ENCODE measurements at places on chromosomes 7 and 10.

DNA sequence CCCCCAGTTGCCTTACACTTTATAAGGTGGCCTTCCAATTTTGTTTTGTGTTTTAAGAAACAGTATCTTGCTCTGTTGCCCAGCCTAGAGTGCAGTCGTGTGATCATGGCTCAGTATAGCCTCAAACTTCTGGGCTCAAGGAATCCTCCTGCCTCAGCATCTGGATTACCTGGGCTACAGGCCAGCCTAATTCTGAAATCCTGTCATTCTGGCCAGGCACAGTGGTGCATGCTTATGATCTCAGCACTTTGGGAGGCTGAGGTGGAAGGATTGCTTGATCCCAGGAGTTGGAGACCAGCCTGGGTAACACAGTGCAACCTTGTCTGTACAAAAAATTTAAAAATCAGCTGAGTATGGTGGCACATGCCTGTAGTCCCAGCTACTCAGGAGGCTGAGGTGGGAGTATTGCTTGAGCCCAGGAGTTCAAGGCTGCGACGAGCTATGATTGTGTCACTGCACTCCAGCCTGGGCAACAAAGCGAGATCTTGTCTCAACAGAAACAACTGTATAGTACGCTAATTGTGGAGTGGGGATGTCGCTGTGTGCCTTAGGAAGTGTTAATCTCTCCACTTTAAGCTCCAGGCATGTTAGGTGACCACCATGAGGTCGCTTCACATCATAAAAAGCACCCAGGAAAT lies 24.7 kb upstream of the RBM33 start:
- DNase-seq, result no peak

DNA sequence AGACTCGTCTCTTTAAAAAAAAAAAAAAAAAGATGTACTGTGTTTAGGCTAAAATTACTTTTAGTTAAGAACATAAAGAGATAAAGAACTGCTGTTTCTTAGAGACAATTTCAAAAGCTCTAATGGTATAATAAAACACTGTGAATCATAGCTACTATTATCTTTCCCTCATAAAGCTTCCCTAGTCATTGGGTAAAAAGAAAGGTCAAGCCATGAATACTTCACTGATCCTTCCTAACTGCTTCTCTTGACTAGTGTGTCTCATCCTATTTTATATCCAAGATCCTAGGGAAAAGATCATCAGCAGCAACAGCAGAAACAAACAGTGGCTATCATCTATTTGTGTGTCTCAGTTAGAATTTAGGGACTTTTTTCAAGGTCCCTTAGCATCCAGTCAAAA lies 10.5 kb downstream of the YME1L1 start:
- DNase-seq, result no peak

GRCh38 chr10:32237644-32238345 lies 109.2 kb downstream of the EPC1 start:
- no peak for DNase-seq

DNA sequence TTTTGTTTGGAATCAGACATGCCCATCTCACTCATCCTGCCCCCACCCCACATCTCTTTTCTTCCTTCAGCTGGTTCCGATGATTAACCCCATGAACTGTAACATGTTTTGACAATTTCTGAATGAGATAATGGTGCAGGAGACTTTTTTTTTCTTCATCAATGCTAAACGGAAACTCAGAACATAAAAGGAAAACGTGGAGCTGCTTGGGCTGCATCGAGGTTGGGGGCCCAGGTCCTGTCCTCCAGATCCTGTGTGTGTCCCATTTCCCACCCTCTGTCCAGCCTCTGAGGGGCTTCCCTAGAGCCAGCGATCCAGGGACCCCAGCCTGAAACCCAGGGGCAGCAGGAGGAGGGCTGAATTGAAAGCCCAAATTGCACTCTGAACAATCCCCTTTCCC lies 263.8 kb upstream of the GRB10 start:
- no peak for DNase-seq

- DNase-seq, result no peak
Measured at GRCh38 chr10:117217196-117217761, 20.0 kb downstream of the KCNK18 start.

- DNase-seq, result no peak
Measured at GRCh38 chr7:28224172-28224571, 43.6 kb upstream of the JAZF1 start.

- DNase-seq, result peak; percentile 67
Measured at GRCh38 chr10:77873536-77874380, 52.8 kb downstream of the DLG5 start.

DNA sequence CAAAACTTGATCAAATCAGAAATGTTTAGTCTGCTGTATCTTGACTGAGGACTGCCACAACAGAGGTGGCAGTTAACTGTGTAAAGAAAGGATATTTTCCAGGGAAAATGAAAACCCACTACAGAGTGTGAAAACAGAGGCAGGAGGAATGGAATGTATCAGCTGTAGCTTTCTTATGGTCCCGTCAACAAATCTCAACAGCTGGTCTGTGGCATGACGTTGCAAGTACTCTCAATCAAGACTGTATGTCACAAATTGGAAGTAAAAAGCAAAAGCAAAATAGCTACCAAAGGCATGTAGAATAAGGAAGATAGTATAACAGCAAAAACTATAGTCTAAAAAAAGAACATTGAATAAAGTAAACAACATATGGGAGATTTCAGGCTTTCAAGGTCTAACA lies 123.5 kb downstream of the KMT2C start:
- DNase-seq, result no peak

GRCh38 chr10:49596836-49597235 lies 13.3 kb upstream of the SLC18A3 start:
- DNase-seq, result no peak

GRCh38 chr10:62071846-62072281 lies 170.4 kb downstream of the ARID5B start:
- DNase-seq, result peak; percentile 69

GRCh38 chr7:47643716-47644400 lies 61.9 kb upstream of the TNS3 start:
- no peak for DNase-seq

DNA sequence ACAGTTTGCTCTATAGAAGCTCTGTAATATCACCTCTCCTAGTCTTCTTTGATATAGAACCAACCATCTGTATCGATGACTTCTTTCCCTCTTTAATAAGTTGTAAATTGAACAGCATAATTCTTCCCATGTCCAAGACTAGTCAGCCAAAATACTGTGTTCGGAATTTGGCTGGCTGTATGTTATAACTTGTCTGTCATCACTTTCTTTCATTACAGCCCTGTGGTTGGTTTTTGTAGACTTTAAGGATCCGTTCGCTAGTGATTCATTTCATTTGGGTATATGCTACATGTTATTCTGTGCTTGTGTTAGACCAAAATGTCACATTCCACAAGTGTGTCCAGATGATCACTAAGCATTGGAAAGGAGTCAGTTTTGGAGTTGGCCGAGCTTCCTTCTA lies 155.4 kb upstream of the ITGB1 start:
- DNase-seq, result no peak

DNA sequence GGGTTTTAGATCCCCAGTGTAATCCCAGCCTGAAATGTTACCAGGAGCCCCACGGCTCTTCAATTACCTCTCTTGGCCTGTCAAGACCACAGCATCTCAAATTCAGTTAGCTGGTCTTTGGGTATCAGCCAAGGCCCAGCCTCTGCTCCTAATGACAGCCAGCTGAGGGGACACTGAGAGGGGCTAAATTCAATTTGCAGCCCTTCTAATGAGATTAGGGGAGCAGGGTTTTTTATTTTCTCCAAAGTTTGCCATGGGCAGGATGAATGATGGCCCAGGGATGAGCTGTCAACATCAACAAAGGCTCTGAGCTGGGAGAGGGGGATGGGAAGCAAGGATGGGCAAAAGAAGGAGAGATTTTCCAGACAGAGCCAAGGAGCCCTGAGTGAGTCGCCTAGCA lies 116.8 kb upstream of the TBX20 start:
- no peak for DNase-seq

DNA sequence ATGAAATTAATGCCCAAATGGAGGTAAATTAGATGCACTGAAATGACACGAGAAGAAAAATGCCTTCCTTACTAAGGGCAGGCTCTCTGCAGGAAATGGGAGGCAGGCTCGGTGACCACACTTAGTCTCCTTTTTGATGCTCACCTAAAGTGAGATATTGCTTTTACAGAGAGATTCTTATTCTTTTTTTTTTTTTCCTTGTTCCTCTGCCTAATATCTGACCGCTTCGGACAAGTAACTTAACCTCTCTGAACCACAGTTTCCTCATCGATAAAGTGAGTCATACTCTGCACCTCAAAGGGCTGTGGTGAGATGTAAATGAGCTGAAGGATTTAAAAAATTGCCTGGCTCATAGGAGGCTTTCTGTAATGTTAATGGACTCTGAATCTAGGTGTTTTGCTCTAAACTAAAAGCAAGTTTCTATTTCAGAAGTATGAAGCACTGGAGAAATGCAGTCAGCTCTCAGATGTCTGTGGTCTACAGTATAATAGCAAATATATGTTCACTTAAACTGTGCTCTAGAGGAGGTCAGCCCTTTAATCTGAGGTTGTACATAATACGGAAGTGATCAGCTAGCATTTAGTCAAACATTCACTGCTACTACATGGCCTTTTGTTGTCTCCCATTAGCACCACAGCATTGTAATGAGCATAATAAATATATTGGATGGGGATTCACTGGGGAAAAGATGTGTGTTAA lies 23.2 kb downstream of the NKX2-3 start:
- no peak for DNase-seq

GRCh38 chr7:17506095-17506494 lies 207.6 kb downstream of the AHR start:
- no peak for DNase-seq
